T-helper 22 cell (primary cell): ENCODE measurements at places on chromosomes 1 and 21.

- no peak for DNase-seq
Observed at GRCh38 chr1:38352869-38353268, 306.3 kb upstream of the POU3F1 start.

- no peak for DNase-seq
Observed at GRCh38 chr1:165893507-165893906, 66.1 kb downstream of the UCK2 start.

DNA sequence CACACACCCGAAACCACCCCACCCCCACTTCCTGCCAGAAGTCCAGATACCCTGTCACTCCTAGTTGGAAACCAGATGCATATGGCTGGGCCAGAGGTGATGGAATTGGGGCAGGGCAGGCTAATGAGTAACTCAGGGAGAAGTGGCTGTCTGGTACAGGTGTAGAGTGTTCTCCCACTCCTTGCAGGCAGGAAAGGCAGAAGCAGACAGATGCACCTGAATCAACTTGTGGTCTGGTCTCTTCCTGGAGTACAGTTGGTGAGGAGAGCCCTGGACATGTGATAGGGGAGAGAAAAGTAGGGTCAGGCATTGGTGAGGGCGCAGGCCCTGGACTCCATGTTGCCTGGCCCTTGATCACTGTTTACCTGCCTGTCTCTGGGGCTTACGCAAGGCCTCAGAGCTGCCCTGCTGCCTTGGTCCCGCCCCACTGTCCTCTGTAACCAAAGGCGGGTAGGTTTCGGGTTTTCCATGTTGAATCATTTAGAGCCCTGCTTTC is 2.5 kb downstream of the CGN start:
- DNase-seq, result no peak

DNA sequence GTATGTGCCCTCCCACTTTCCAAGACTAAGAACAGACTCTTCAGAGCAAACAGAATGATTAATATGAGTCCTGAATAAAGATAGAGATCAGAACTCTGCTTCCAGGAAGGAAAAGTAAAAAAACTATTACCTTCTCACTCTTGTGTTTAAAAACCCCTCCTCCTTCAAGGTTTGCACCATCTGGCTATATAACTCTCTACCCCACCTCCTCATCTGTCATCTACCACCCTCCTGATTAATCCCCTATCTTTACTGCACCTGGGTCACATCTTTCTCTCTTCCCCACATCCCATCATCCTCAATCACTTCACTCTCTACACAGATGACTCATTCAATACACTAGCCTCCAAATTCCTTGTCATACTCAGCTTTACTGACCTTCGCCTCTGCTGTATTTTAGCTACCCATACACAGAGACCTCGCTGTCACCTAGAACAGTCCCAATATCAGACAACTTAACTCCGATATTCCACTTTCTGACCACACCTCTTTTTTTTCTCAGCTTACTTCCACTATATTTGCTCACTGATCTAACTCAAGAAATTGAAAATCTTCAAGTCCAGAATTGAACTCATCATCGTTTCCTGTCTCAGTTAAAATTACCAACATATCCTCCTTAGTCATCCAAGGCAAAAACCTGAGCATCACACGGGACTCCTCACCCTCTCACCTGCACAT is 3.7 kb downstream of the SCMH1 start:
- no peak for DNase-seq

- DNase-seq, result no peak
Observed at GRCh38 chr21:18518054-18518481, 114.5 kb upstream of the TMPRSS15 start.

- no peak for DNase-seq
Observed at GRCh38 chr1:193741228-193741627, 554.8 kb upstream of the B3GALT2 start.

DNA sequence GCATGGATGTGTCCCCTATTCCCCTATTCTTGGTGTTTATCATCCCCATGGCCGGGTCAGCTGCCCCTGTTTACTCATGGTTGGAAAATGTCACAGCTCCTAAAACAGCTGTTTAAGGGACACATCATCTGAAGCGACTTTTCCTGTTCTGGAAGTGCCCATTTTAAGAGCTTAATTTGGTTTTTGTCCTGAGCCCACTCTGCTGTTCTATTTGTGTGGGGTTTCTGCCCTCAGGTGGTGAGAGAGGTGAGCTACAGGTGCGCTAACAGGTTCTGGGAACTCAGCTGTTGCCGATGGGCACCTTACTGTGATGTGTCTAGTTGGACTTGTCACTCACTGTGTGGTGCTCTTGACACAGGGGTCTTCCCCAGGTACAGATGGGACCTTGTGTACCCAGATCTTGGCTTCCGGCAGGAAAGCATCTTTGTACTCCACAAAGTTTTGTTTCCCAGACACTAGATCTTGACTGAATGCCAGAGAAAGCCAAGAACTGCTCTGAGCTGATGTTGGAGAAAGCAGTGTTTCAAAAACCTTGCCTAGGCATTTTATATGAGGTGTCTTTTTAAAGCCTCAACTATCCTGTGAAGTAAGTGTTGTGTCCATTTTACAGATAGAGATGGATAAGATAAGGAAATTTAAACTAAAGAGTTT is 59.0 kb upstream of the CD1D start:
- DNase-seq, result no peak

DNA sequence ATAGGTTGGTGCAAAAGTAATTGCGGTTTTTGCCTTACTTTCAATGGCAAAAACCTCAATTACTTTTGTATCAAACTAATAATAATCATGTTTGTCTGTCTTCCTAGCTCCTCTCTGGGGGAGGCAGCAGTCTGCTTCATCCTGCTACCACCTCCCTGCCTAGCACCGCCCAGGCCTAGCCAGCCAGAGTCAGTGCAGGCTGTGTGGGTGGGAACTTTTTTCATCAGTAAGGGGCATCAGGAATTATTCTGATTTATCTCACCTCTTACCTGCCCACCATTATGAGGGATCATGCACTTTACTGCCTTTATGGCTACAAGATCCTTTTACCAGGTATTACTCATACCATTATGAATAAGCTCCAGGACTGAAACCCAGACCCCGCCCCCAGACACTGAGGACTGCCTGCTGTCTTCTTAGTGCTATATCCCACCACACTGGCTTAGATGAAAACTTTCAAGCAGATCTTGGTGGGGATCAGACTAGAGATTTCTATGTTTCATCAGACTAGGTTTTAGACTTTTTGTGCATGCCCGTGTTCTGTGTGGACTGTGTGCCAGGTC is 116.4 kb downstream of the PBX1 start:
- no peak for DNase-seq

- DNase-seq, result no peak
Observed at GRCh38 chr1:1534401-1535154, 5.8 kb downstream of the TMEM240 start.

DNA sequence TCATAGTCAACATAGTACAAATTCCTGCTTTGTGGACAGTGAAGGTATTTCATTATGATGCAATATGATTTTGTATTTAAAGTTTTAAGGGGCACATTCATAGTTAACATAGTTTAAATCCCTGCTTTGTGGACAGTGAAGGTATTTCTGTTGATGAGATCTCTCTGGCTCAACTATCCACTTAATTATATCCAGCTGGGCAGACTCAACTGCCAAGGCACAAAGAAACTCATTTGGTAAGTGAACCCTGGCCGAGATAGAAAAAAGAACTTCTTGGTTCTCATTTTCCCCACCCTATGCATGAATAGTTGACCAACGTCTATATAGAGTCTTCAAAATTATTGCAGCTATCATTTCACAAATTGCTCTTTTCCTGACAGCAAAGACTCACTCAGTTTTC is 1194.6 kb downstream of the NCAM2 start:
- DNase-seq, result no peak

- DNase-seq, result no peak
Observed at GRCh38 chr1:88877382-88877825, 14.0 kb downstream of the GTF2B start.

DNA sequence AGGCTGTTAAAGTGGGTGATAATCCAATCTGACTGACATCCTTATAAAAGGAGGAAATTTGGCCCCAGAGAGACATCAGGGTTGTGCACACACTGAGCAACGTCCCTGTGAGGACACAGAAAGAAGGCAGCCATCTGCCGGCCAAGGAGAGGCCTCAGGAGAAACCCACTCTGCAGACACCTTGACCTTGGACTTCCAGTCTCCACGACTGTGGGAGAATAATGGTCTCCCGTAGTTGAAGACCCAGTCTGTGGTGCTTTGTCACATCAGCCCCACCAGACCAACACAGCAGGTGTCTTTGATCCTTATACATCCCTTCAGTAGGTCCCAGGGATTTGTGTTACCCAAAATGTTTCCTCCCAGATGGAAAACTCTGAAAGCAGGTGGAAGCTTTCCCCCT is 4.2 kb upstream of the DNAJC28 start:
- DNase-seq, result no peak

DNA sequence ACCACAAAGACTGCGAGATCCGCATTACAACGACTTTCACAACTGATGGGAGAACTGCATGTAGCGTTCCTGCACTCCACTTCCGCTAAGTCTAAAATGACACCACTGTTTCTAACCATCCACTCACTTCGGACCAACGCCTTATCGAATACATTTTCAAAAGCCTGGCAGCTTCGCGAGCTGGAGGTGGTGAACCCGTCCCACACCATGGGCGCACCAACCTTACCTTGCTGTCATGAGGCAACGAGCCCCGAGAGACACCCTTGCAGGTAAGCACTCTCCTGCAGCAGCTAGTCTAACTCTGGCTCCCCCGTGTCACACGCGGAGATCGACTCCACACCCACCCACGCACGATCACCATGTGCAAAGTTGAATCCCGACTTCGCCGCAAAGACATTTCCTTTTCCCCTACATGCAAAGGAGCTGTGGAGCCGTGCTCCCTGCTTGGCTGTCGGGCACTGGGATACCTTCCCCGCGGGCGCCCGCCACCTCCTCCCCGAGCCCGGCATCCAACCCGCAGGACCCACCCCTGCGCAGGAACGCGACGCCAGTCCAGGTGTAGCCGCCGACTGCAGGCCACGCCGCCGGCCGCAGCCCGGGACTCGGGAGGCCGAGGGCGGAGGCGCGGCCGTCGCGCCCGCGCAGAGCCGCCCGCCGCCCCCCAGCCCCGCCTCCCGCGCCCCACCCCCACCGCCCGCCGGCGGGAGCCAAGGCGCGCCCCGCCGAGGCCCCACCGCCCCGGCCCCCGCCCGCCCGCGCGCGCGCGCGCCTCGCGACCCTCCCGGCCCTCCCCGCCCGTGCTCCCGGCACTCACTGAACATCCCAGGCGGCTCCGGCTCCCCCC is 629 bp downstream of the TAF5L start:
- peak; percentile 37 for DNase-seq

- DNase-seq, result no peak
Observed at GRCh38 chr21:28426545-28426944, 566.1 kb downstream of the LTN1 start.

GRCh38 chr1:39269349-39269748 is 64.9 kb downstream of the MACF1 start:
- DNase-seq, result no peak

- DNase-seq, result no peak
Observed at GRCh38 chr1:228079601-228080263, 2.8 kb upstream of the ARF1 start.

DNA sequence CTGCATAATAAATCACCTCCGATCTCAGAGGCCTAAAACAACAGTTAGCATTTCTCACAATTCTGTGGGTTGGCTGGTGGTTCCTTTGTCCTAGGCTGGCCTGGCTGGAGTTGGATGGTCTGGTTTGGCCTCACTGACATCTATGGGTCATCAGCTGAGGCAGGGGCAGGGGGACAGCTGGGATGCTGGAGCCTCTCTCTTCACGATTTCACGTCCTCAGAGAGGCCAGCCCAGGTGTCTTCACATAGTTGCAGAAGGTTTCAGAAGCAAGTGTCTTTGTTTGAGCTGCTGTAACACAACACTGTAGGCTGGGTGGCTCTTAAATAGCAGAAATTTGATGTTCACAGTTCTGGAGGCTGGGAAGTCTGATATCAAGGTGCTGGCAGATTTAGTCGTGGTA is 155.5 kb upstream of the CACNA1E start:
- DNase-seq, result no peak

DNA sequence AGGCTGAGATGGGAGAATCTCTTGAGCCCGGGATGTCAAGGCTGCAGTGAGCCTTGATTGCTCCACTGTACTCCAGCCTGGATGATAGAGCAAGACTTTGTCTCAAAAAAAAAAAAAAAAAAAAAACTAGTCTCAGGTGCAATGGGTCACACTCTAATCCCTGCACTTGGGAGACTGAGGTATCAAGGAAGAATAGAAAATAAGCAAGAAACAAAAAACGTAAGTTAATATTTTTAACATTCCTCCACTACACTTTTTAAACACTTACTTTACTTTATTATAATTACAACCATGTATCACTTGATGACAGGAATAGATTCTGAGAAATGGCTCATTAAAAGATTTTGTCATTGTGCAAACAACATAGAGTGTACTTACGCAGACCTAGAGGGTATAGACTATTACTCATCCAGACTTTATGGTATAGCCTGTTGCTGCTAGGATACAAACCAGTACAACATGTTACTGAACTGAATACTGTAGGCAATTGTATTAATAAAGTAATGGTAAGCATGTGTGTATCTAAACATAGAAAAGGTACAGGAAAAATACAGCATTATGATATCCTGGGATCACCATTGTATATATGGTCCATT is 1244.1 kb upstream of the ADGRL4 start:
- DNase-seq, result no peak

GRCh38 chr1:169697755-169698154 is 13.7 kb downstream of the SELL start:
- DNase-seq, result no peak

- no peak for DNase-seq
Observed at GRCh38 chr1:218439541-218440295, 94.6 kb downstream of the TGFB2 start.

DNA sequence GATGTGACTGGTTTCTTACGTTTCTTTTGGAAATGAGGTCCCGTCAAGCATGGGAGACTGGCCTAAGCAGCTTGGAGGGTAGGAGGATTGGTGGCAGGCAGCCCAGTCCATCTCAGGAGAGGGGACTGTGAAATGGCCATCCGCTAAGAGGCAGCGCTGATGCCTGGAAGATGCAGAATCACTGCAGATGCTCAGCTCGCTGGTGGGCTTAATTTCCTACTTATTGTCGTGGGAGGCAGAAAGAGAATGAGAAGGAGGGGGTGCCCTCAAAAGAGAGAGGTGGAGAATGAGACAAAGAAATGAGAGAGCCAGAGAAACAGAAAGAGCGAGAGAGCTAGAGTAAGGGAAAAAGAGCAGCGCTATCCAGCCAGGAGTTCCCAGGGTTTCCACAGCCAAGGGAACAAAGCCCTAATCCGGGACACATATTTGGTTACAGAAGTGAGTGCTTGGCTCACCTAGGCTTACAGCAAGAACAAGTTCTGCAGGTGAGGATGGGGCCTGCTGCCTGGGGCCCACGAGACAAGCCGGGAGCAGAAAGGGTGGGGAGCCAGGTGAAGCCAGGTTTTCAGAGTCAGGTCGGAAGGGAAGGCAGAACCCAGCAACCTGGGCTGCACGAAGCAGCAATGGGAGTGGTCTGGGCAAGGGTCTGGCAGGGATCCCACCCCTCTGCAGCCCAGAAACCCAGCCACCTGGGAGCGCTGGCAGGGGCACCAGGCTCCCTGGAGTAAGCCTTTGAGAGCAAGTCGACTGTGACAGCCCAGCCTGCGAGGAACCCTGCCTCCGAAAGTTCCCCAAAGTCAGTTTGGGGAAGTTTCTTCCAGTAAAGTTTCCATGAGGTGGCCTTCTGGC is 5.8 kb downstream of the ECE1 start:
- no peak for DNase-seq
